ENCODE measurements at places on chromosomes 12 and 14.
A peak's percentile ranks its signal among the peaks of the same experiment; 100 is the strongest.

GRCh38 chr12:29160230-29160629, 11.2 kb downstream of the FAR2 start:
- no peak for DNase-seq

- peak; percentile 58 for DNase-seq
Observed at GRCh38 chr12:42756841-42757623, 167.5 kb upstream of the PRICKLE1 start.

DNA sequence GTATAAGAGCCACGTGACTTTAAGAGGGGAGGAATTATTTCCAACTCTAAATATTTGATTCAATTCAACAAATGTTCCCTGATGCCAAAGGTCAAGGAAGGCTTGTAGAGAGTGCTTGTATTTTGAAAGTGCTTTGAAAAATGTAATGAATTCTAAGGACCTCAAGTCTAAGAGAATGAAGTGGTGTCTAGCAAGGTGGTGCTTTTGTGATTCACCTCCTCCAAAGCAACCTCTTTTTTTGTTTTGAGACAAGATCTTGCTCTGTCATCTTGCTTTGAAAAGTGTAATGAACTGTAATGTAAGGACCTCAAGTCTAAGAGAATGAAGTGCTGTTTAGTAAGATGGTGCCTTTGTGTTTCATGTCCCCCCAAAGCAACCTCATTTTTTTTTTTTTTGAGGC, 13.7 kb downstream of the AK7 start:
- DNase-seq = no peak

GRCh38 chr12:50042693-50043092, 14.7 kb upstream of the ASIC1 start:
- DNase-seq = no peak

DNA sequence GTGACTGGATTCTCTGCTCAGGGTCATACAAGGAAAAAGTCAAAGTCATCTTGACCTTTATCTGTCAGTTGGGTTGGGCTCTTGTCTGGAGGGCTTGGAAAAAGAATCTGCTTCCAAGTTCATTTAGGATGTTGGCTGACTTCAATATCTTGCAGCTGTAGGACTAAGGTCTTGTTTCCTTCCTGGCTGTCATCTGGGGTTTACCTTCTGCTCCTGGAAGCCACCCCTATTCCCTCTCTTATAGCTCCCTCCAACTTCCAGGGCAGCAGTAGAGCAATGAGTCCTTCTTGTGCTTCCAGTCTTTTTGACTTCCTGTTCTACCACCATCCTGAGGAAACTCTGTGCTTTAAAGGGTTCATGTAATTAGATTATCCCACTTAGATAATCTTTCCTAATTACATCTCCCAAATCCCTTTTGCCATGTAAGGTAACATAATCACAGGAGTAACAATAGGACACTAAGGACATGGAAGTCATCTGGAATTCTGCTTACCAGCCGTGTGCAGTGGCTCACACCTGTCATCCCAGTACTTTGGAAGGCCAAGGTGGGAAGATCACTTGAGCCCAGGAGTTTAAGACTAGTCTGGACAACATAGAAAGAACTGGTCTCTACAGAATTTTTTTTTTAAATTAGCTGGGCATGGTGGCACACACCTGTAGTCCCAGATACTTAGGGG, 170.7 kb upstream of the KITLG start:
- DNase-seq = no peak

- peak; percentile 13 for DNase-seq
Observed at GRCh38 chr14:64196814-64197411, 97.3 kb downstream of the ESR2 start.

DNA sequence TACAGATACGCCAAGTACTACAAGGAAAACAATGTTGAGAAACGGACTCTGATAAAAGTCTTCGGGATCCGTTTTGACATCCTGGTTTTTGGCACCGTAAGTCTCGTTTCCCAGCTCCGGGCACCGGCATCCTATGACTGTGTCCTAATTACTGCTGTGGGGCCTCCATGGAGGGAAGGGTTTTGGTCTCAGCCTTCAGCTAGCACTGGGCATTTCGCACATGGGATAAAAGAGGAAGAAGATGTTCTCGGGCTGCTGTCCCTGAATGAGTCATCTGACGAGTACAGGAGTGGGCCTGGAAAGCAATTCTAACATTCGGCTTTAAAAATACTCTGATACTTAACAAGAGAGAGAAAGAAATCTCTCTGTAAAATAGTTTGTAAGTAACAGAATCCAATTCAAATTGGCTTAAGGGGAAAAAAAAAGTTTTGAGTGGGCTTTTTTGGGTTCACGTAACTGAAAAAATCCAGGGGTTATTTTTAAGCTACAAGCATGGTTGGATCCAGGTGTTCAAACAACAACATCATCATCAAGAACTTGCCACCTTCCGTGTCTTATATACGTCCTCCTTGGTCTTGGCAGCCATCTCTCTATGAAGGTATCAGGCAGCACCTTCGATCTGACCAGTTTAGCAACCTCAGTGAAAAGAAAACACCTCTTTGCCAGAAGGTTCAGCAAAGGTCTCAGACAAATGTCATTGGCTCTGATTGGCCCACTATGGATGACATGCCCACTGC, 34.4 kb upstream of the P2RX4 start:
- DNase-seq = no peak

DNA sequence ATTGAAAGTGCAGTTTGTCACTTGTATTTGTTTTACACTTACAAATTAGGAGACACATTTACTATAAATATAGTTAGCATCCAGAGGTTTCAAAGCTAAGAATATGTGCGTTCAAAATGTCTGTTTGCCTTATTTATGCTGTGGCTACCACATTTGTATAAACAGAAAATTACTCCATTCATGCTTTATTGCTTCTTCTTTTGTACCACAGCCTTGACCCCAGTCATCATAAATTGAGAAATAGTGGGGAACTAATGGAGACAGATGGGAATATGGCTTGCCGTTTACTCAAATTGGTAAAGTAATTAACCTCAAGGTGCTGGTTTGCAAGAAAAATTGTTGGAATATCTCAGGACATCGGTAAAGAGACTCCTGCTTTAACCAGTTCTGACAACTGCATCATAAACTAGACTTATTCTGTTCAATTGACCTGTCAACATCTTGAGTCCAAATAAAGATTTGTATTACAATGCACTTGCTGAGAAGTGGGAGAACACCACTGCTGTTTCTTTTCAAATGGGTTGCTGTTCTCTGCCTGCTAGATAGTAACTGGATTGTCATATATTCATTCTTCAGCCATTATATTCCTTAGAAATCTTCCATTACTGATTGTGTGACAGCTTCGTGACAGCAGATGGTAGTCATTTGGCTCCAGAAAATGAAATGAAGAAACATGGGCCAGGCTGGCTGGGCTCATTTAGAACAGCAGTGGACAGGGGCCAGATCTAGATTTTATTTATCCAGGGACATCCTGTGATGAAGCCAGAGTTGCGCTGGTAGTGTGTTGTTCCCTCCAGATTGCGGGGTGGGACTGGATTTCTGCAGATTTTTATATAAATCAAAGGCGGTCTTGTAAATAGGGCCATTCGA, 354.4 kb downstream of the EGLN3 start:
- no peak for DNase-seq

DNA sequence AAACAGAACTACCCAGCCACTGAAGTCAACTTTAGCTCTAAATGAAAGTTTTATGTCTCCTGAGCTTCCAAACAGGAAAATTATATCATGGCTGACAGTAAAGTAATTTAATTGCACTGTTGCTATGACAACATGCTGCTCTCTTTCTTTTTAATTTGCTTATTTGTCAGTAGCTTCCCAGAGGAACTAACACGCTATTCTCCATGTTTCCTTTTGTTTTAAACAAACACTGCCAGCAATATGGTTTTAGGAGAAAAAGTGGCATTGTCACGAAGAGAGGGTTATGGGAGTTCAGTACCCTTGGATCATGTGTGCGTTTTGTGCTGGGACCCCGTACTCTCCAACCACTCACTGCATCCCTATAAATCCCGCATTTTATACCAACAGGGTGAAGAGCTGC, 1.9 kb downstream of the FOXN3 start:
- DNase-seq = no peak

DNA sequence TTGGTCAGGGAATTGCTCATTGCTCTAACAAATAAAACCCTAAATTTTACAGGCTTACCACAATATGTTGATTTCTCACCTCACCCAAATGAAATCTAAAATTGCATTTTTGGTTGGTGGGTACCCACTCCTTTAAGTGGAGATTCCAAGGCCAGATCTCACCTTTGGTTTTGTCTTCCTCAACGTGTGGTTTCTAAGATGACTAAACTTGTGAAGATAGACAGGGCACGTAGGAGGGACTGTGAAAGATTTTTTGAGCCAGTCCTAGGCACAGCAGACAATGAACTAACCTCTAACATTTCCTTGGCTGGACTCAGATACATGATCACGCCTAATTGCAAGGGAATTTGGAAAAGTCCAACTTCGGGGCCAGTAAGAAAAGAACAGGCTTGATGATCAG, 1003.9 kb downstream of the FLRT2 start:
- DNase-seq = no peak

- DNase-seq = no peak
Observed at GRCh38 chr12:62703011-62703380, 232.0 kb downstream of the PPM1H start.

Measured in GM04504 (cell line).